ENCODE measurements at places on chromosomes 7 and 10.

DNA sequence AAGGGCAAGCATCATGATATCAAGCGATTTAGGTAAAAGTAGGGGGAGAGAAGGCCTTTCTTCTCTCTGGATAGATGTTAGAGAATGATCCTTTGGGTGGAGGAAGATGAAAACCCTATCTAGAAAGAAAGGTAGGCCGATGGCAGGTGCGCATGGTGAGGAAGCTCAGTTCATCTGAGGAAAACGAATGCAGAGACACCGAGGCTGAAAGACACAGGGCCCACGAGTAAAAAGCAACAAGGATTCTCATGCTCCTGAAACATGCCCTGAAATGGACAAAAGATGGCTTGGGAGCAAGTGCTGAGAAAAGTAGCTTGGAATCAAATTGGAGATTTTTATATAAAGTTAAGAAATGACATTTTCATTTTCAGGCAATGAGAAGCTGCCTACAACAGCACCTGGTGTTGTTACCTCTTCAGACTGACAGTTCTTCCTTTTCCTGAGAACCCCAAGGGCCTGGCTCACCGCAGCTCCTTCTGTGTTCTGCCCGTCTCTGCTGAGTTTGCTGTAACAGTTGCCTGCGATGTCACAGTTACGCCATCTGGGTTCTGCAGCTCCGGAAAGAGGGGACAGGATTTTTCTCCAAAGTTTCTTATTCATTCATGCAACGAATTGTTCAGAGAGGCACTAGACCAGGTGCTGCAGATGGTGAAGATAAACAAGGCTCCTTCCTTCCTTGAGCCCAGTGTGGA is 402.0 kb upstream of the KLF6 start:
- no peak for DNase-seq

DNA sequence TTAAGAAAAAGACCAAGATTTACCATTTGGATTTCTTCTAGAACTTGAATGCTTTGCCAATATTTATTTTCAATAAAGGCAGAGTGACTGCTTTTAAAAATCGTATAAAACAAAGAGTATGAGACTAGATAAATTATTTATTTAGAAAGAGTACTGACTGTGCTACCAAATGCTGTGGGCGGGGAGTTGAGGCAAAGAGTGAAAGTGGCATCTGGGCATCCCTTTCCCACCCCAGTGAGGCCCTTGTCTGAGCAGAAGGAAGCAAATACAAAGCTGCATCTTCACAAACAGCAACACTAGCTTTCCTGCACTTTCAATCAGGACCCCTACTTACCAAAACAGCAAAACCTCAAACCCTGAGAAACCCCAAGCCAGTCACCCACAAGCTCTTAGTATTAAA is 34.9 kb downstream of the ITGB1 start:
- no peak for DNase-seq

GRCh38 chr7:101535351-101535751 is 93.7 kb downstream of the MYL10 start:
- DNase-seq: no peak

DNA sequence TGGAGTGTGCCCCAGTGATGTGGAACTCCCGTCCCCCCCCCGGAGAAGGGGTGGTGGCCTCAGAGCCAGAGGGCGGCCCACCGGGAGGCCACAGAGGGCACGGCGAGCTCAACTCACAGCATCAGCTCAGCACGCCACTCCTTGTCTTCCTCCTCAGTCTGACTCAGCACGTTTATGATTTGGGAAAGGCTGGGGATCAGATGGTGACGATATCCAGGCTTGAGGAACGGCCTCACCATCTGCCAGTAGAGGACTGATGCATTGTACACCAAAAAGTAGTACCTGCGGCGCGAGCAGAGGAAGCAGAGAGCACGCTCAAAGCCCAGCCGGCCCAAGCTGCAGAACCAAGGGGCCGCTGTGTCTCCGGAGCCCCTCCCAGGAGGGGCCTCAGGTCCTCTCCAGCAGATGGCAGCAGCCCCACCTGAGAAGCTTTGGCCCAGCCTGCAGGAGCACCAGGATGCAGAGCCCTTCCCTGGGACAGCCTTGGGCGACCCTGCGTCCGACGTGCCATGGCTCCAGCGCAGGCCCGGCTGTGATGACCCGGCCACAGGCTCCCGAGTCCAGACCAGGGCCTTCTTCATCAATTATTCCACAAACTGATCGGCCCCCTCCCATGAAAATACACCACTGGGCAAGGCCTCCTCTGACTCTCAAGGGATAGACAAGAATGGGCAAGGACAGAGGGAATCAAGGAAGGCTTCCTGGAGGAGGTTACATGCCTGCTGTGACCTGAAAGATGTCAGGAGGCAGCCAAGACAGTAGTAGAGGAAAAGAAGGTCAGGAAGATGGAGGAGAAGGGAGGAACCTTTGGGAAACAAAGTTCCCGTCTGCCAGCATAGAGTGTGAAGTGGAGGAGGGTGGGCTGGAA is 3.7 kb downstream of the CFAP46 start:
- no peak for DNase-seq

GRCh38 chr7:128791972-128792327 is 182 bp downstream of the CCDC136 start:
- DNase-seq: no peak

DNA sequence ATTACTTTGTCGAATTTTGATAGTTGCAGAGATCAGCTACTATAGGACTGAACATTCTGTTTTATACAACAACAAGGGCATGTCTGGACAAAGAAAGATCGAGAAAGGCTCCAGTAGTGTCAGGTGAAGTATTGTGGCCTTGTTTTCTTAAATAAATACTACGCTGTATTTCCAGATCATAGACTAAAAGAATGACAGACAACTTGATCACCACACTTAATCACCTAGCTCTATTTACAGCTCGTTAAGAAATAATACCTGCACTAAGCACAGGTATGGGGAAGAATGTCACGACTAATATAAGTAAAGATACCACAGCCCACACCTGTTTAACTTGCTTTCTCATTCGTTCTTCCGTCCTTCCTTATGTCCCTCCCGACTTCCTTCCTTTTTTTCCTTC is 269.2 kb downstream of the HGF start:
- DNase-seq: no peak

GRCh38 chr7:47405921-47406800 is 175.8 kb downstream of the TNS3 start:
- no peak for DNase-seq

DNA sequence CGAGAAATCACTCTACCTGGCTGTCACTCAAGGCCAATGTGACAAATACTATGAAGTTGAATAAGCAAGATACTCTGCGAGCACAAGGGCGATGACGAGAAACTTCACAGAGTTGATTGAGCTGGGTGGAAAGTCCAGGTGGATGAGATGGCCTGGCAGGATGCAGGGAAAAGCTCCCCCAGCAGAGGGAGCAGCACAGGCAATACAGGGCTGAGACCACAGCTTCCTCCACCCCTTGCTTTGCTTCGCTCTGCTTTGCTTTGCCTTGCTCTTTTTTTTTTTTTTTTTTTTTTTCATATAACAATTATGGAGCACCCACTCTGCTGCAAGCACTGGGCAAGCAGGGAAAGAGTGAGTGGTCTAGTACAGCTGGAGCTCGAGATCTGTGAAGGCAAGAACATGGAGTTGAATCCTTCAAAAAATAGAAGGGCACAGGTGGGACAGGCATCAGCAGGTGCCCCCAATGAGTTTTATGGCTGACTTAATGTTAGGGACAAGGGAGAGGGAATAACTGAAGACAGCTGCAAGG is 88.3 kb downstream of the CABCOCO1 start:
- no peak for DNase-seq

- DNase-seq: no peak
Measured at GRCh38 chr7:157589680-157590079, 252.9 kb downstream of the DNAJB6 start.

DNA sequence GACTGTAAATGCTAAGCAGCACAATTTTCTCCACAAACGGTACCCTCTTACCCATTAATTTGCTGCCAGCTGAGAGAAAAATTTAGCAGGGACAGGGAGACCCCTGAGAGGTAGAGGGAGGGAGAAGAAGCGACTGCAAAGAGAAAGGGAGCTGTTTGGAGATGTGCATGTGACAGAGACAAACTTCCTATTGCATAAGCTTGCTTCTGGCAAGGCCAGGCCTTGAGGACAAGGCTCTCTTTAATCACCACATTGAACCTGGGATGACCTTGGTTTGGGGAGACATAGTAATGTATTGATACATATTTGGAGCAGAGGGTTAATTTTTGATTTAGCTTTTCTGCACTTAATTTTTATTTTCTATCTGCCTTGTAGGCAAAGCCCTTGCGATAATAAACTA is 31.1 kb upstream of the HIBADH start:
- DNase-seq: no peak

DNA sequence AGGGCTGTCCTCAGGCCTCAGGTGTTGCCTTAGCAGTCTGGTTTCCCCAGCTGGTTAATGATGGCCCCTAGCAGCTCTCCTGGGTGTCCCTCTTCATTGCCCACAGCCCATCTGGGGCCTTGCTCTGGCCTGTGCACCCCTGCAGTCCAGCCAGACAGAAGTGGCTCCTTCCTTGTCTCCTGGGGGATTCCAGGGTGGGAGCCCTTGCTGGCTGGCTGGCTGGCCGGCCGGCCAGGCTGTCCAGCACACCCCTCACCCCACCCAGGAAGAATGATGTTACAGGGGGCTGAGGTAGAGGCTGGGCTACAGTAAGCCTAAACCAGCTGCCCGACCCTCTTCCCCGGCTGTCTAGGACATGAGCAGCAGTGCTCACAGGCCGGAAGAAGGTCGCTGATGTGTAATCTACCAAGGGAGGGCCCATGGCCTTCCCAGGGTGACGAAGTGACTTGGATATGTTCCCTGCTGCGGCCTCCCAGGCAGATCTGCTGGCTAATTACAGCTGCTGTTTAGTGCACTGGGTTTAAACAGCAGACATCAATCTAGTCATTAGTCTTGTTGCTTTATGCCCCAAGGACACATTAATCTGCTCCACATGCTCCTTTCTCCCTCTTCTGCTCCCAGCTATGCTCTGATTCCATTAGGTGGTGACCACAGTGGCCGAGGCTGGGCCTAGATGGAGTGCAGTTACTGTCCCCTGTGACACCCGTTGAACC is 53.8 kb upstream of the LRRC4 start:
- DNase-seq: no peak

DNA sequence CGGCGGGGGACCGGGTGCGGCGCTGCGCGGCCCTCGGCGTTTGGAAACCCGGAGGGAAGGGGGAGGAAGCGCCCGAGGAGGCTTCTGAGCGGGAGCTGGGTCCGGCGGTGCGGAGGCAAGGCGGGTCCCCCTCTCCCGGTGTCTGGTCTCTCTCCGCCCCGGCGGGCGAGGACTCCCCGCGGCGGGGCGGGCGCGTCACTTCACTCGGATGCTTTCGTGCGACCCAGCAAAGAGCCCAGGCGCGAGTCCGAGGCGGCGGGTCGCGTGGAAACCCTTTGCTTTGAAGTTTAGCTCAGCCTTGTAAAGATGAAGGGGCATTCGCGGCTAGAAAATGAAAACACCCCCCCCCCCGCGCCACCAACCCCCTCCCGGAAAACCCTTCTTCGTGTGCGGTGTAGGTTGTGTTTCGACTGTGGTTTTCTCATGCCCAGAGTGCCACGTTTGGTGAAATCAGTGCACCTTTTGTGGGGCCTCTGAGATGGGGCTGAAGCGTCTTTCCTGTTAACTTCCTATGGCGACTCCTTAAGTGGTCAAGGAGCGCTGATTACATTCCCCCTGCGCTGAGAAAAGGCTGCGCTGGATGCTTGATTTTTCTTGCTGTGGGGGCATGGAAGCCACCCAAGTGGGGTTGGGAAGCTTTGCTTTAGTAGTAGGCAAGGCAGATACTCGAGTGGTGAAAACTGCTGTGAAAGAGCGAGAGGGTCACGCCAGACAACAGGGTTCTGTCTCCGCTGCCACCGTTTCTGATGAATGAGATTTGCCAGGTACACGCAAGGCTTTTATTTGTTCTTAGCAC is 876 bp downstream of the GNAI1 start:
- DNase-seq: no peak

DNA sequence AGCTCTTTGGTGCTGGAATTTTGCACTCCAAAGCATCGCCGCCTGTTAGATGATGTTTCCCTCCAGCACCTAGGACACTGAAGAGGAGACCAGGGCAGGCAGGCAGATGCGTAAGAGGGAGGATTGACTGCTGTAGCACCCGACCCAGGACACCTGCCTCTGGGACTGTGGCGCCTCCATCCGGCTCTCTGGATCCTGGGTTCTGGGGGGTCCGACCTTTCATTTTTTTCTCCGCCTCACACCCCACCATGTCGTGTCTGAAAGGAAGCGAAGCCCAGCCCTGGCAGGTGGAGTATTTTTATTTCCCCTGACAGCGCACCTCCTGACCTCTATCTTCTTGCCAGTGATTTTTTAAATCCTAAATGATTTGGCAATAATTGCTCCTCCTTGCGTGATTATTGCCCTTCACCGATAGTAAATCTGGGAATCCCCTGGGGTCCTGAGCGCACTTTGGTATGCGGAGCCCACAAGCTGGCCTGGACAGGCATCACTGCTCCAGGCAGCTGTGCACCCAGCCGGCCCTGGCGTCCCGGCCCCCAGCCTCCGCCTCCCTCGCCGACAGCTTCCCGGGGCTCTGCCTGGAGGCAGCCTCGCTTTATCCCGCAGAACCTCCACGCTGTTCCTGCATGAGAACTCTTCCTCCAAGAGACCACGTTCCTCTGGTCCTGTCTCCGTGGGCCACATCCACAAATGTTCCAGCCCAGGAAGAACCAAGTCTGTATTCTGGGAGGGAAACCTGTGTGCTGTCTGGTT is 48.4 kb downstream of the LHPP start:
- no peak for DNase-seq

DNA sequence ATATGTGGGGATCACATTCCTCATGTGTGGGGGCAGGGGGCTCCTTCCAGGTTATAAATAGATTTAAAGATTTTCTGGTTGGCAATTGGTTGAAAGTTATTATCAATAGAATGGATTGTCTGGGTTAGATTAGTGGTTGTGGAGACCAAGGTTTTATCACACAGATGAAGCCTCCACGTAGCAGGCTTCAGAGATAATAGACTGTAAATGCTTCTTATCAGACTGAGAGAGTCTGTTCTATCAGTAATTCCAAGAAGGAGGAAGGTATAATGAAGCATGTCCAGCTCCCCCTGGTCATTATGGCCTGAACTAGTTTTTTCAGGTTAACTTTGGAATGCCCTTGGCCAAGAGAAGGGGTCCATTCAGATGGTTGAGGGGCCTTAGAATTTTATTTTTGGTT is 117.7 kb upstream of the FGFR2 start:
- no peak for DNase-seq

- no peak for DNase-seq
Measured at GRCh38 chr7:27782849-27783248, 42.9 kb downstream of the TAX1BP1 start.

- DNase-seq: no peak
Measured at GRCh38 chr10:34213805-34214197, 601.3 kb downstream of the PARD3 start.

Measured in NCI-H446 (cell line).